SK-N-MC (cell line): ENCODE measurements at places on chromosomes 5 and 9.

GRCh38 chr5:151692312-151692711 is 5.6 kb upstream of the SPARC start:
- DNase-seq, result no peak

GRCh38 chr5:111681414-111682120 is 75.4 kb downstream of the NREP start:
- DNase-seq, result no peak

DNA sequence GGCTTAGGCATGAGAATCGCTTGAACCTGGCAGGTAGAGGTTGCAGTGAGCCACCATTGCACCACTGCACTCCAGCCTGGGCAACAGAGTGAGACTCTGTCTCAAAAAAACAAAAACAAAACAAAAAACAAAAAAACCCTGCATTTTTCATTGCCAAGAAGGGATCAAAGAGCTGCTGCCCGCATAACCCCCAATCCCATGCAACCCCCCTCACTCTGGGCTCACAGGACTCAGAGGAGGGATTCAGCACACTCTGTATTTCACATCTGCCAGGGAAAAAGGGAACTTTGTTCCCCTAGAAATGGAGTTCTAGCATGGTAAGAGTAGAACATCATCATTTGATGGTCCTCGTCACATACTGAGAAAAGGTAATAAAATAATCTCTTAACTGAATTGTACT is 153.9 kb upstream of the GNA14 start:
- DNase-seq, result no peak

DNA sequence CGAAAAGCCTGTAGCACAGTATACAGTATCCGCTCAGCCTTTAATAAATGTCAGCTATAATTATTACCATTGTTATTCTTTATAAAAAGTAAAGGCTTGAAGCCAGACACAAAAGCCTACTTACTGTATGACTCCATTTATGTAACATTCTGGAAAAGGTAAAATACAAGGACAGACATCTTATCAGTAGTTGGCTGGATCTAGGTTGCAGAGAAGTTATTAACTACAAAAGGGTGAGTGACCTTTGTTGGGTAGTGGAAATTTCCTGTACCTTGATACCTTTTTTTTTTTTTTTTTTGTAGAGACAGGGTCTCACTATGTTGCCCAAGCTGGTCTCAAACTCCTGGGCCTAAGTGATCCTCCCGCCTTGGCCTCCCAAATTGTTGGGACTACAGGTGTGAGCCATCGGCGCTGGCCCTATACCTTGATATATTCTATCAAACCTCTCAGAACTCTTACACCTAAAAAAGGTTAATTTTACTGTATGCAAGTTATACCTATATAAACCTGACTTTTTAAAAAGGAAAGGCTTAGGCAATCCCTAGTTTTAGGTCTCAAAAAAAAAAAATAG is 6.0 kb downstream of the HDAC3 start:
- no peak for DNase-seq

DNA sequence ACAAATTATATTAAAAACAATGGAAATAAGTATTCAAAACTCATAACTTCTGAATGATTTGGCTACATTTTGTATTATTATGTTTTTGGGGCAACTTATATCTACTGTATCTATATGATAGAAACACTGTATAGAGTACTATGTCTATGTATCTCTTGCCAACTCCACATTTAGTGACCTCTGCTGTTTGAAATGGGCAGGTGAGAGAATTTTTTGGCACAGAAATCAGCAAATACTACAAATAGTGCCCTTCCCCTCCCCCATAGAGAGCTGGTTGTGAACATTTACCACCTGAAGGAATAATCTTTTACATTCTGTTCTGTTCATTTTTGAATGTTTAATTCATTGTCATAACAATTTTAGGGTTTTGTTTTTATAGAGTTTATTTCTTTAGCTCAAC is 545.3 kb downstream of the PDE4D start:
- DNase-seq, result no peak
